NCI-H2081 treated with DMSO at 0.1 percent for 48 hours (cell line): ENCODE measurements at places on chromosomes 5 and 9.

DNA sequence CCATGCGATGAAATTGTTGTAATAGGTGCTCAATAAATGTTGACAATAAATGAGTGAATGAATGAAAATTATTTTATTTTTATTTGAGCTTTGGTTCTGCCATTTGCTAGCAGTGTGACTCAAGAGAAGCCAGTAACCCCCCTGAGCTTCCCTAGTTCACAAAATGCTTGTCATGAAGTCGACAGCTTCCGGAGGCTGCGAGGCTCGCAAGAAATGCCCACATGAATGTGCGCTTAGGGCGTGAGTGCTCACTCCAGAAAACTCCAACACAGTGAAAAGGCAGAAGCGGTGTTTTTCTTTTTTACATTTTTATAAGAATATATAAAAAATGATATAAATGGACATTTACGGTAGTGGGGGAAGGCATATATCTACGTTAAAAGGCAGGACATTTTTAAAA, 26.5 kb downstream of the CDKN2A start:
- no peak for DNase-seq

DNA sequence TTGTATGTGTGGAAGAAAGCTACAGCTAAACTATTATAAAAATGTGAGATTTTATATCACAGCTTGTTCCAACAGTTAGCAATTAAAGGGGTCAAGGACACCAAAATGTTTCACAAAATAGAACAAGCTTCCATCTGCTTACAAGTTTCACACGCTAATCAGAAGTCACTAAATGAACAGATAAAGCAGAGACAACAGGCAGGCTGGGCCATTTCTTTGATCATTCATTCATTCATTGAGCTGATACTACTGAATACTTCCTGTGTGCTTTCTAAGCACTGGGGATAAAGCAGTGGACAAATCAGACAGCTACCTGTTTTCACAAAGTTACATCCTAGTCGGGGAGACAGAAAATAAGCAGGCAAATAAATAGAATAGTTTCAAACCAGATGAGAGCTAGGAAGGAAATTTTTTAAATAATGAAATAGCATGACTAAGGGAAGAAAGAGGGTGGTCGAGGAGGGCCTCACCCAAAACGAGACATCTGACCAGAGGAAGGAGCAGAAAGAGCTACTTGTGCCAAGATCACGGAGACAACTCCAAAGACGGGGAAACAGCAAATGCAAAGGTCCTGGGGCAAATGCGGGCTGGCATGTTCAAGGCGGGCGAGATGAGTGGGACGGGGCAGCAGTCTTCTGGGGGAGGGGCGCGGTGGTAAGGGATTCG, 1.2 kb downstream of the MAPK9 start:
- DNase-seq, result no peak

DNA sequence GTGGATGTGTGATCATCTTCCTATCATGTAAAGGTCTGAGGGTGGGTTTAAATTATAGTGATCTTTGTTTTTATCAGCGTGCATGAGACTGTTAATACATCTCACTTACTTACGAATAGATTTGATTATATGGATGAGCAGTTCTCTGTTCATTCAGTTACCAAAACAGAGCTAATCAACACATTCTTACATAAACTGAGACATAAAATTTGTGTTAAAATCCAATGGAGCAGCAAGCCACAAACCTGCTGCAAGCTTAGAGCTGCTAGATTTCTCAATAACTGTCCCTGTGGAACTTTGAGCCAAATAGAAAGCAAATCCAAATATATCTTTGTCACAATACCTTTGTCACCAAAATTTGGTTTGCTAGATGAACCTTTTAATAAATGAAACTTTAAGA, 50.1 kb downstream of the NUDT12 start:
- DNase-seq, result no peak

GRCh38 chr5:64576250-64576649, 70.4 kb downstream of the RGS7BP start:
- no peak for DNase-seq

DNA sequence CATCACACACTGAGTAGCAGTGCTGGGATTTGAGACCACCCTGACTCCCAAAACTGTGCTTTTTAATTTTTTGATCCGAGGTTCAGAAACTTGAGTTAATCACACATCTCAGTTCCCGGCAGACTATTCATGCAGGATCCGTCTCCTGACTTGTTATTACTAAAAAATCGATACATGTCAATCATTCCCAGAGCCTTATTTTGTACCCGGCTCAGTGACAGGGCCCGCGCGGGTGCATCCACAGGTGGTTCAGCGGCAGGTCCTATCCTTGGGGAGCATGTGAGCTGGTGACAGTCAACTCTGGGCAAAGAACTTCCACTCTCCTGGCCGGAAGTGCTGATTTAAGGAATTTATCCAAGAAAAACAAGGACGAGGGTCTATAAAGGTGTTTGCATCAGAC, 95.9 kb upstream of the MVB12B start:
- DNase-seq, result no peak

DNA sequence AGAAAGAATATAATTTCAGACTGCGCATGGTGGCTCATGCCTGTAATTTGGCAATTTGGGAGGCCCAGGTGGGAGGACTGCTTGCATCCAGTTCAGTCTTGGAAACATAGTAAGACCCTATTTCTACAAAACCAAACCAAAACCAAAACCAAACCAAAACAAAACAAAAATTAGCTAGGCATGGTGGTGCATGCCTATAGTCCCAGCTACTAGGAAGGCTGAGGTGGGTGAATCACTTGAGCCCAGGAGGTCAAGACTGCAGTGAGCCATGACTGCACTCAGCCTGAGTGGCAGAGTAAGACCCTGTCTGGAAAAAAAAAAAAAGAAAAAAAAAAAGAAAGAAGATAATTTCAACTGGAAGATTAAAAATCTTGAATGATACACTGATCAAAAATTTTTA, 137.0 kb upstream of the ACOT12 start:
- DNase-seq, result no peak

DNA sequence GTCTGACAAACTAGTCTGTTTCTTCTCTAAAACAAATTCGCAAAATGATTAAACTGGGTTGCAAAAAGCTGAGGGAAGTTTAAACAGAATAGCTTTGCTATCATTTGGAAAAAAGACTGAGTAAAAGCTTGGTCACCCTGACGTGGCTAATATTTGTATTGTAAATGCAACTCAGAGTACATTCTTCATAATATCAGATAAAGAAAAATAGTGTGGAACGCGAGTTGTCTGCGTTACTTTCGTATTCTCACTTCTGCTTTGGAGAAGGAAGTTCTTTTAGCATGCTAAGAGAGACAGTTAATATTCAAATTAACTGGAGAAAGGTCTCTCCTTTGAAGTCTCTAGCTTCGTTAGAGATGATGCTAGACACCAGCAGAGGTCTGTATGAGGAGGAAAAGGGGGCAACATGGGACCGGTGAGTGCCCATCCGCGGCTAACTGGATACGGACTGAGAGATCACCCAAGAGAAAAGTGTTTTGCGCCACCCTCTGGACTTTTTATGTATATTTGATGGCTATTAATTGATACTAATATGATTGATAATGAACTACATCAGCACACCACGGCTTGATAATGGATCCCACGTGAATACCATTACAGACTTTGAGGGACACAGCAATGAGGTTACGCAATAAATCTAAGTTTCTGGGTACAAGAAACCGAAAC, 2.9 kb upstream of the CNTRL start:
- DNase-seq, result no peak

- DNase-seq, result no peak
These were observed 602 bp downstream of the CCNI2 start for GRCh38 chr5:132747616-132748440.

DNA sequence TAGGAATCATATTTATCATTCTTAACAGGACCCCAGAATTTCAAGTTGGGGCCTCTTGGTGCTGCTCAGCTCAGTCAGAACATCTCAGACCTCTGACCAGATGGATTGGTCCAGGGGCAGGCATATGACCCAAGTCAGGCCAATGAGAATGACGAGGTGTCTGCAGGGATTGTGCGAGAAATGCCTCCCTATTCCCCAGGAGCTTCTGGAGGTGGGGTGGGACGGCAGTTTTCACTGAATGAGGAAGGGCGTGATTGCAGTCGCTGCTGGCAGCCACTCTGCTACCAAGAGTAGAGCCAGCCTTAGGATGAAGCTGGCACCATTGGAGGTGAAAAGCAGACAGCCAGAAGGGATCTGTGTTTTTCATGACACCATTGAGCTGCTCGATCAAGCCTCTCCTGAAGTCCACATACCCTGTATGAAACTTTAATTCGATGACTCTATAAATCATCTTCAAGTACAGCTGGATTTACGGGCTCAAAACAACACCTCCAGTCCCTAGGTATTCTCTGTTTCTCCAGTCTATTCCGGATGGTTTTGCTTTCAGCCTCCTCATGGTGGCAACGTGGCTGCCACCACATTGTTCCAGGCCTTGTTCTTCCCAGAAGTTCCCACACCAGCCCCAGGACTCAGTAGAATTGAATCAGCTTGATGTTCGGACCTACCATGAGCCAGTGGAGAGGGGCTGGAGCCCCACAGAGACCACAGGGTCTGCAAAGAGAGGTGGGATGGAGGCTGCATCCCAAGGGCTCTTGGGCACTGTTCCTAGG, 70.2 kb upstream of the ADAMTS2 start:
- DNase-seq, result no peak

DNA sequence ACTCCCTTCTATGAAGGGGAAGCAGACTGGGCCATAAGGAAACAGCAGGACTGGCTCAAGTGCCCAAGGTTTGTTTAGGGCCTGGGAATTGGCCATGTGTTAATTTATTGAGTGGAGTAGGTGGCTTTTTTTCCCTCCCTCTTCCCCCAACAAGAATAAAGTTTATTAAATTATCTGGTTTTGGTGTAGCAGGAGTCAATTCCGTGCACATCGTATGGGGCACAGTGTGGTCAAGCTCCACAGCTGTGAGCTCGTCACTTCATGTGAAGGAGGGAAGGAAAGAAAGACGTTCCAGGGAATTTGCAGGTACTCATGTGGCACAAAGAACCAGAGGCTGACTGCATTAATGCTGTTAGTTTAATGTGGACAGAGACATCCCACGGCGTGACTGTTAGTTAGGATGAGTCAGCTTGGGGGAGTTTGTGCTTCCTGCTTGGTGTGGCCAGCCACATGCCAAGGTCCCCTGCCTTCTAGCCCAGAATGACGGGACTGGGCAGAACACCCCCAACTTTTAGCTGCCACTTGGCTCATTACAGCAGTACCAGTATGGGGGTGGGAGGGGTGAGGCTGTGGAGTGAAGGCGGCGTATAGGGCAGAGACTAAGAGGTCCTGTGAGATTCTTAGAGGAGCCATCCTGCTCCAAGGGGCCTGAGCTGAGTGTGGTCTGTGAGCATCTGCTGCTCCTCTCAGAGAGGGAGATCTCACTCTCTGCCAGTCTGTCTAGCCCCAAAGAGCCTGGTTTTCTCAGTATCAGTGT, 33.2 kb downstream of the CSF1R start:
- DNase-seq, result no peak

DNA sequence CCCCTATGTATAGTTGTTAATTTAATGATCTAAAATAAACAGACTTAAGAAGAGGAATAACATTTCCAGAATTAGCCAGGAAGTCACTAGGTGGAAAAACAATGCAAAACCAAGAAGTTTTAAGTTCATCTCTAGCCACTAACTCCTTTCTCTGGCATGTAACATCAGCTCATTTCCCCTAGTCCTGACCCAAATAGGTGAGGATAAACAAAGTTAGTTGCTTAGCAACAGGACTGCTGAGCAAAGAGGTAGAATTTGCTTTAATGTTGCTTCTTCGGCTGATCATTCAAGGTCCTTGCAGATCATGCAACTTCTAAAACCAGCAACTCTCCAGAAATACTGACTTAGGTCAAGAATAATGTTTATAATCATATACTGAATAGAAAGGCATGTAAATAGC, 675.8 kb downstream of the CETN3 start:
- no peak for DNase-seq

DNA sequence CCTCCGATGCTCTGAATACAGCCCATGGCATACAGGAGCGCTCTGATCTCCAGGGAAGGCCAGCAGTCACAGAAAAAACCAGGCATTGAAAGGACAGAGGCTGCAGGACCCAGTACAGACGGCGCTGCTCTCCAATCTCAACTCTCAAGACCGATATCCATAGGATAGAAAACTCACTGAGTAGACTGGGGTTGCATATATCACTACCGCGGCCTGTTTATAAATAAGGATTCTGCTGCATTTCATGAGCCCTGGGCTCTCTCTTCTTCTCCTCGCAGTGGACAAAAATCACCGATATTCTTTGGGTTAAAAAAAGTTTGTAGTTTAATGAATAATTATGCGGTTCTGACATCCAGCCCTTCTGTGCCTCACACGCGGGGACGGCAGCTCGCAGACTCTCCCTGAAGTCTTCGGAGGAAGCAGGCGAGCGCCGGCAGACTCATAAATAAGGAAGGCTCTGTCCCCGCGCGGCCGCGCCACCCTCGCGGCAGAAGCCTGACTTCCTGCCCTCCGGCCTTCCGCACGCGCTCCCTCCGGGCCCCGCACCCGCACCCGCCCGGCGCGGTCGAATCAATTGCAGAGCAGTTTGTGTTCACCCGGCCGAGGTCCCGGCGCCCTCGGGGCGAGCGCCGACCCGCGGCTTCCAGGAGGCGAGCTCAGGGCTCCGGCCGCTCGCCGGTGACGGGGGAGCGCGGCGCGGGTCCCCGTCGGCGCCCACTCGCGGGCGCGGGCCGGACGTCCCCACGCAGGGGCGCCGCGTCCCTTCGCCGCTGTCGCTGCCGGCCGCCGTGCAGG, at the start of gene FAM78A:
Gene FAM78A, minus strand, starts transcription at position 417 of the 795 bp plus-strand sequence. Its CDS starts 331 bp downstream, at position 86.
- DNase-seq, result no peak

DNA sequence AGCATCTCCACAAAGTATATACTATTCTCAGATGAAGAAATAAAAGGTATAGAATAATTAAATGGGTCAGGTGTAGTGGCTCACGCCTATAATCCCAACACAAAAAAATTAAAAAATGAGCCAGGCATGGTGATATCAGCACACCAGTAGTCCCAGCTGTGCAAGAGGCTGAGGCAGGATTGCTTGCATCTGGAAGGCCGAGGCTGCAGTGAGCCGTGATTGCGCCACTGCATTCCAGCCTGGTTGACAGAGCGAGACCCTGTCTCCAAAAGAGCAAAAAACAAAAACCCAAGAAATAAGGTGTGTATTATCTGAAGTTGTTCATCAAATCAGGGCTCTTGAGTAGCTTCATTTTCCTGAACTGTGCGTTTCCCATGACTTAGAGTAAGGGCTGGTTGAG, 83.2 kb upstream of the MYO10 start:
- DNase-seq, result no peak

DNA sequence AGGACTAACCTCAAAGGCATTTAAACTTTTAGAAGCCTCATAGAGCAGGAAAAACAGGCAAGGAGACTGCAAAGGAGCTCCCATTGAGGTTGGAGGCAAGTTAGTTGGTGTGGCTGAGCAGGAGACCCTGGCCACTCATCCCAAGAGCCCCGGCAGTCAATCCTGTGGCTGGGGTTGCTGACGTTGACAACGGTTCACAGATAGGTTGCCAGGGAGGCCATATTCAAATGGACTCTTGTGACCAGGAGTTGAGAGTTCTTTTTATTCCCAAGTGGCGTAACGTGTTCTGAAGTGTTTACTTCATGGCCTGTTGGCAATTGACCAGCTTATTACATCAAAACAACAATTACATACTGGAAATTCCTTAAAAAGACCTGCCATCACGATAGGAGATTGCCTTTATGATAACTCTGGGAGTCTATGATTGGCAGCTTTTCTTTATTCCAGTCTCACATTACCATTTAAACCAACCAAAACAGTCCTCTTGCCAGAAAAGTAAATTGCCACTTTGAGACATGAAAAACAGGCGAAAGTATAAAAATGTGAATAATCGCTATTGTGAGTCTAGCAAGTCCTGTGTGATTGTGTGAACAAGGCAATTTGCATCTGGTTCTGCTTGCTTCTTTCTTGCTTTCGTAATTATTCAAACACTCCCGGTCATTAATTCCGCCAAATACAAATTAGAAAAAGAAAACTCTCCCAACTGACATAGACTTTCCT, 394.9 kb downstream of the MED10 start:
- DNase-seq, result no peak

- no peak for DNase-seq
These were observed 71.3 kb downstream of the MFAP3 start for GRCh38 chr5:154110107-154110453.
